G401 (cell line): ENCODE measurements at places on chromosomes 2 and 18.

- no peak for DNase-seq
Measured at GRCh38 chr2:217218269-217219163, 358.7 kb upstream of the TNP1 start.

DNA sequence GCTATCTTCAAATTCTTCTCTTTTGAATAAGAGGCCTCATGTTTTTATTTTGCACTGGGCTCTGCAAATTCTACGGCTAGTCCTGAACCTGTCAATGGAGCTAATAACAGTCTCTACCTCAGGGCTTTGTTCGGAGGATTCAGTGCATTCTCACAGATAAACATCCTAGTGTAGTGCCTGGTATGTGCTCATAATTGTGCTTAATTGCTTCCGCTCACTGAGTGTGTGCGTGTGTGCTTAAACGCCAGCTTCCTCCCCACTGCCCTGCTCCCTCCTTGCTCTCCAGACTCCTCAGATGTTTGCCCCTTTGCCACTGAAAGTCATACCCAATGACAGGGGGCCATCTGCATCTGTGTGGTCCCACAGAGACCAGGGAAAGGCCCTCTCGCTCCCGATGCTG lies 6.7 kb downstream of the GYPC start:
- no peak for DNase-seq

DNA sequence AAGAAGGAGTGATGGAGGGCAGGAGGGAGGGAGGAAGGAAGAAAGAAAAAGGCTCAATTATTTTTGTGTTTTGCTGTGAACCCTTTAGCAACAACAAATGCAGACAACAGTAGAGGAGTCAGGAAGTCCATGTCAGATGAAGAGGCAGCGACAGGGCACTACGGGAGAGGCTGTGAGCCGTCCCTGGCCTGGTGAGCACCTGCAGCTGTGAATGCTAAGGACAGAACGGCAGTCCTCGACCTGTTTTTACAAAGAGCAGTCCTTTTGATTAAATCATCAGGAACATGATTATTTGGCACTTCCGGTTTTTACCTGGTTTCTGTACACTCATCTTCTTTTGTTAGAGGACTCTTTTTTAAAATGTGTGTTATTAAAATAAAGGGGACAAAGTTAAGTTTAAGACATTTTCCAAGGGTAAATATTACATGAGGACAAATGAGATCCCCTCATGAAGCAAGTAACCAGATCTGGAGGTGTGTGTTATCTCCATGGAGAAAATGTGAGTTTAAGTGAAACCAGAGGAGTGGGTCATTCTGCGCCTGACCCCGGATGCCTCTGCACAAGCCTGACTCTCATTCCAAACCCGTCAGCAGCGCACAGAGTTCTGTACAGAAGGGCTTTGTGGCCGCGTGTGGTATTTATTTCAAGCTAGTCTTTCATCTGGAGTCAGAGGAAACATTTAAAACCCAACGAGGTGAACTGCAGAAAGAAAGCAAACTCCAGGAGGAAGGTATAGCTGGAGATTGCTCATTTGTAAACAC lies 492.5 kb downstream of the SOX11 start:
- DNase-seq = no peak

DNA sequence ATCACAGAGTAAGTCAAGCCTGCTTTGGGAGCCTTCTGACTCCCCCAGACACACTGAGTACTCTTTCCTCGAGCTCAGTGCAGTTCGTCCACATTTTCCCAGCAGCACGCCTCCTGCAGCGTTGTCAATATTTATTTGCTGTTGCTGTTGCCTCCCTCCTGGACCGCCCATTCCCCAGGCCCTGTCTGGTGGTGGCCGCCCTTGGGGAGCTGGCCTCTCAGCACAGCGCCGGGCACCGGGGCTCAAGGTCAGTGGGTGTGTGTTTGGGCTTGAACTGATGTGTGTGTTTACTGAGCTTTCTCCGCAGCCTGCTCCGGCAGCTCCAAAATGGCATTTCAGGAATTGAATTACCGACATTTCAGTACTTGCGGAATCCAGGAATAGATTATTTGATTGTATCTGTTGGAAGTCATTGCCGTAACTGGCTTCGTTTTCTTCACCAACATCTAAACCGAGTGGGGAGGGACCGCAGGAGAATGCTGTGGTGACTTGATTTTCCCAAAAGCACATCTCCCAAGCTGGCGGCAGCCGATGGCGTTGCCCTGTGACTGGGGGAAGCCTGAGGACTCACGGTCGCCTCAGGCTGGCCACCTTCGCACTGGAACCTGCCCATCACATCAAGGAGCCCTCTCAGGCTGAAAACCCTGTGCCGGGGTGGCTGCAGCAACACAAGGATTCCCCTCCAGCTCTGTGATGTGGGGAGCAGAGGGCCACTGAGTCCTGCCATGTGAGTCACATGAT lies 66.0 kb downstream of the HPCAL1 start:
- DNase-seq = no peak

DNA sequence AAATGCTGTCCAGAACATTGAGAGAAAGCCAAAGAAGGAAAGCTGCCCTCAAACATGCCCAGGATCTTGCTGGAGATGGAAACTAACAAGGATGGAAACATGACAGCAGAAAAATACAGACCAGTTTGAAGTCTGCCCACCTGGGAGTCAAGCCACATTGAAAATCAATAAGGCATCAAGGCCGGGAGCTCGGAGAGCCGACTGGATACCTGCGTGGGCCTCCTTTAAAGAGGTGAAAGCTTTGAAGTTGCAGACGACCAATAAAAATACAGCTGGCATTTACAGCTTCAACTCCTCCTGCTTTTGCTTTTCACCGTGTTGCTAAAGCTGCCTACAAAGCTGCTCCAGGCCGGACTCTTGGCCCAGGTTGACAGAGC lies 279.7 kb downstream of the SRBD1 start:
- DNase-seq = no peak

DNA sequence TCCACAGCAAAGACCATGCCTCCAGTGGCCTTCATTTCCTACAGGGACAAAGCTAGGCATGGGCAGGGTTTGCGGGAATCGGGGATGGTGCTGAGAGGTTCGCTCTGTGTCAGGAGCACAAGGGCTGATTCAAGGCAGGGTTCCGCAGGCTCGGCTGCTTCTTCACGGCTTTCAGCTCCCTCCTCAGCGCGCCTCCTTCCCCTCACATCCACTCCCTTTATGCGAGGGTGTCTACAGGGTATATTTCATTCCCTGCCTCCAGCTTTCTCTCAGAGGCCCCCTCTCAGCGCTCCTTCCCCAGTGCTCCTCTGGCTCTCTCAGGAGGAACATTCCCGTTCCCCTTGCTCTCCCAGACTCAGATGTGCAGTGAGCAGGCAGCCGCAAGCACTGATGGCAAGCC lies 78.7 kb upstream of the ASB18 start:
- DNase-seq = no peak
